CD4-positive, alpha-beta T cell treated with Interleukin-1 beta for 1 hour (primary cell): ENCODE measurements at places on chromosomes 6 and 20.

- DNase-seq = no peak
These were observed 27.3 kb downstream of the DTD1 start for GRCh38 chr20:18615020-18615650.

DNA sequence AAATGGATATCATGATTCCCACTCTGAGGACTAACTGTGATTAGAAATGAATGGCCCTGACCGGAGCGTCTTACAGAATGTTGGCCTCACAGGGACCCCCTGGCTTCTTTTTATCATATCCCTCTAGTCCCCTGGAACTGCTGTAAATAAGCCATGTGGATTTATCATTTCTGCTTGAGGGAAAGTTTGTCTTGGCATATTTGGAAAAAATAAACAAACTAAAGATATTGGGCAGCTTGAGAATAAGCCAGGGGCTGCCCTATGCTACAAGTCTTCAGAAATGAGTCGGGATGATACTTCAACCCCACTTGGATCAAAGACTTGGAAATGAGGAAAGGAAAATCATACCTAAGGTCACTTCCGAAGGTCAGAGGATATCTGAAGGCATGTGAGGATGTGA lies 179.1 kb downstream of the THBS2 start:
- DNase-seq = no peak

DNA sequence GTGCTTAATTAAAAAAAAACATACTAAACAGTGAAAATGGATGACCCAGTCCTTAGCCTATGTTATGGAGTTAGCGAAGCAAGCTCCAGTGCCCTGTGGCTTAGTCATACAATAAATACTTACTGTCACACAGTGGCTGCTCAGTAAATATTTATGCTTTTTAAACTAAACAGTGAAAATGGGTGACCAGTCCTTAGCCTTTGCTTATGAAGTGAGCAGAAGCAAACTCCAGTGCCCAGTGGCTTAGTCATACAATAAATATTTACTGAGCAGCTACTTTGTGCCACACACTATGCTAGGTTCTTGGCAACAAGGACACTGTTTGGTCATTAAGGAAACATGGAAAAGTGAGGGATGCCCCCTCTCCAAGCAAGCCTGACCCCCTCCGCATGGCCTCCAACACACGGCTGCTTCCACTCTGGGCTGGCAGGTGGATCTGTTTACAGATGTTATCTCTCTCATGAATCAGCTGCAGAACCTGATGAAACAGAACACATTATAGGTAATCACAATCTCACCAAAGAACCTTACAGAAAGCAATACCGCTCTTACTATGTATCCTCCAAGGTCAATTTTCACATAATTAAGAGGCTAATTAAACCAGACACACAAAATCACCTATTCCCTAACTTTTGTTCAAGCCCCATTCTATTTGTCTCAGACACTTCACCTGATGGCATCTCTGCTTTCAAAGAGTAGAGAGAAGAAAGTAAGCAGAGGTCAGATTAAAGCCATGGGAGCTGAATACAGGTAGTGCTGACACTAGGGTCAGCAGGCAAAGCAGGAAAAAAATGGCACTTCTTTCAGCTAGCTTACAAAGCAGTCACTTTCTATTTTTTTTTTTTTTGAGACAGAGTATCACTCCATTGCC lies 27.3 kb downstream of the CDK5RAP1 start:
- no peak for DNase-seq

DNA sequence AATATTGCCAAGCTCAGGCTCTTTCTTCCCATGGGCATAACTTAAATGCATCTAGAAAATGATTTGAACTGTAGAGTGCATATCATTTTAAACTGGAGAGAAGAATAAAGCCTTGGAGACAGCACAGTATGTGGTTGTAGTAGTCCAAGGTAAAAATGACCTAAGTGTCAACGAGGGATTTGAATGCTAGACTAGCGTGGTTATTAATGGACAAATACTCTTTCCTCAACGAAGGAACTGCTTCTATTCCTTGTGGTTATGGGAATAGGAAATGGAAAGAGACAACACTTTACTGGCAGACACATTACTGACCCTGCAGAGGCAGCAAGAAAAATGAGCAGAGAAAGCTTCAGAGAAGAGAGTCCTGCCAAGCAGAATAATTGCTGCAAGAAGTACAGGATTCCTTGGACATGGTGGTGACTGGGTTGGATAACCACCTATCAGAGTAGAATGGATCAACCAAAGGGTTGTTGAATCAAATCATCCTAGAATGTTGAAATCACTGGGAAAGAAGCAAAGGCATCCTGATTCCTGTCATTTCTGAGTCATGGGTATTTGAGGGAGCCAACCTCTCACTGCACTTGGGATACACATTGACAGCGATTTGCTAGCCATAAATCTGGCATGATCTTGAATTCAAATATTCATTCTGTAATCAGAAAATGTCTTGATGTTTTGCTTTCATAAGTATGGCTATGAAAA lies 258.1 kb upstream of the EPHA7 start:
- no peak for DNase-seq

GRCh38 chr6:146287691-146288369 lies 255.8 kb upstream of the RAB32 start:
- no peak for DNase-seq
